ENCODE measurements at places on chromosomes 11 and 22. TPM values are rescaled to one million over a fixed set of nuclear protein-coding genes. Genes with fewer than 3 reads are reported as not detected.

The JAML gene
- 0.76 TPM for total RNA-seq

The OR52N5 gene
- not detected for total RNA-seq

The CRYBB2 gene
- total RNA-seq, result not detected

The RAB38 gene
- 54.7 TPM for total RNA-seq

The APOBEC3C gene
- total RNA-seq, result 7.5 TPM

The RFPL2 gene
- not detected for total RNA-seq

The CLDN5 gene
- 96.9 TPM for total RNA-seq

The HNRNPUL2 gene
- total RNA-seq, result 30.8 TPM

The C1QTNF4 gene
- total RNA-seq, result 0.74 TPM

The SLC22A8 gene
- not detected for total RNA-seq

The PDGFB gene
- total RNA-seq, result 21.9 TPM

GRCh38 chr22:27504360-27505253, 296.9 kb downstream of the MN1 start:
- no peak for DNase-seq

DNA sequence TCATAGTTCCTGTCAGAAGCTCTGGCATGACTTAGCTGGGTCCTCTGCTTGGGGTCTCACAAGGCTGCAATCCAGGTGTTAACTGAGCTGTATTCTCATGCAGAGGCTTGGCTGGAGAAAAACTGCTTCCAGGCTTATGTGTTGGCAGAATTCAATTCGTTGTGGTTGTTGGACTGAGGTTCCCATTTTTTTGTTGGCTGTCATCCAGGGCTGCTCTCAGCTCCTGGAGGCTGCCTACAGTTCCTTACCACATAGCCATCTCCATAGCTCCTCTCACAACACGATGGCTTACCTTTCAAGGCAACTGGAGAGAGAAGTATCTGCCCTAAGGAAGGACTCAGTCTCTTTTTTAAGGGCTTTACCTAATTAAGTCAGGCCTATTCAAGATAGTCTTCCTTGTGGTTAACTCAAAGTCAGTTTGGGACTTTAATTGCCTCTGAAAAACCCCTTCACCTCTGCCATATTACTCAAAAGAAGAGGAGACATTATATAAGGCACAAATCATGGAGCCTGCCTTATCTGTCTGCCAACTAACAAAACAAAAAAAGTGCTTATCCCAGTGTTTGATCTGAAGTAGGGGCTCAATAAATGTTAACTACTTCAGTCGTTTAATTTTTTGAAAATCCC, 35.2 kb downstream of the OR2AG2 start:
- DNase-seq, result no peak

GRCh38 chr22:40258017-40258416, 80.3 kb downstream of the TNRC6B start:
- DNase-seq, result no peak

DNA sequence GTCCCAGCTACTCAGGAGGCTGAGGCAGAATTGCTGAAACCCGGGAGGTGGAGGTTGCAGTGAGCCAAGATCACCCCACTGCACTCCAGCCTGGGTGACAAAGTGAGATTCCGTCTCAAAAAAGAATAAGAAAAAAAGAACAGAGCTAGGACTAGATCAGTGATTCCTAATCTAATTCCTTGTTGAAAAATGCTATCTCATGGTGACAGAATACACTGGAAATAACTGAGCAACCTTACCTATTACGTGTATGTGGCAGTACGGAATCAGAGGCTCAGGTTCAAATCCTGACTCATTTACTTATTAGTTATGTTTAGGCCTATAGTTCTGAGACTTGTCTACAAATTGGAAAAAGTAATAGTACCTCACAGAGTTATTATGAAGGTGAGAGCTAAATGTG, 19.5 kb upstream of the RCE1 start:
- DNase-seq, result no peak

- DNase-seq, result no peak
Observed at GRCh38 chr11:44709966-44710365, 16.8 kb upstream of the TSPAN18 start.

DNA sequence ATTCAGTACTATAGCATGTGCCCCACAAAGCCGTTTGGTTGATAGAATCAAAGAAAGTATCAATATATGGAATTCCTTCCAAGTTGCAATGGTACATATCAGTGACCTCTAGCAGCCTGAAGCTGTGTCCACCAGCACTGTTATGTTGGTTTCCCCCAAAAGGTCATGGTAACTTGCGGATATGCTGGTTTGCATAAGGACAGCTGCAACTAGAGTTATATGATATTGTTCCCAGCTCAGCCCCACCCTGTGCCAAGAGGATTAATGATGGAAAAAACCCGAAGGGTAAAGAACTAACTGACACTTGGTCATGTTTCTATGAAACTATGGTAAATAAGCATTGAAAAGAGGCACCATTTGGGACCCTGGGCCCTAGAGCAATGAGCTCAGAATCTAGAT, 93.5 kb downstream of the PDHX start:
- DNase-seq, result no peak

- DNase-seq, result no peak
Observed at GRCh38 chr22:31618471-31619176, 43.4 kb downstream of the PISD start.

GRCh38 chr11:112085822-112086421, 634 bp downstream of the TIMM8B start:
- DNase-seq, result no peak

DNA sequence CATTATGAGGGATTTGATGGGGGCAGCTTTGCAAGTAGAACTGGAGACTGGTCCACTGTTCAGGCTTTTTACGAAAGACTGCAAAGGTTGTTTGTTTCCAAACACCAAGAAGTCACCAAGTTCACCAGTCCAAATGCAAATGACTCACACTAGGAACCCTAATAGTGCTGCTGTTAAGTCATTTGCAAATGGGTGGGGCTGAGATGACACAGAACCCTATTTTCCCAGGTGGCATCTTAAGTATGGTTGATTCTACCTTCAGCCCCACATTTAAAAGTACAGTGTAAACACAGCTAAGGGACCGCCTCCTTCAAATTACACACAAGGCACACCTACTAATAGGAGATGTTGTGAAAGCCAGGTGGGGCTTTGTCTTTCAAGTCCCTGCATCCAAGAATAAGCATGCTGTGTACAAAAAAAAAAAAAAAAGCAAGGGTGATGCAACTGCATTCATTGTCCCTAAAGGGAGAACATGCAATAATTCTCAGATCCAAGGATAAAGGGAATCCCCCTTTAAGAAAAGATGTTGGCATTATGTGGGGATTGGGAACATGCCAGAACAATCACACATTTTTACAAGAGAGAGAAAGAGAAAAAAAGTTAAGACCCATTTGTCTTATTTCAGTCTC, 27.3 kb downstream of the BDNF start:
- peak; percentile 21 for DNase-seq

GRCh38 chr11:12434325-12434654, 56.9 kb downstream of the PARVA start:
- no peak for DNase-seq

DNA sequence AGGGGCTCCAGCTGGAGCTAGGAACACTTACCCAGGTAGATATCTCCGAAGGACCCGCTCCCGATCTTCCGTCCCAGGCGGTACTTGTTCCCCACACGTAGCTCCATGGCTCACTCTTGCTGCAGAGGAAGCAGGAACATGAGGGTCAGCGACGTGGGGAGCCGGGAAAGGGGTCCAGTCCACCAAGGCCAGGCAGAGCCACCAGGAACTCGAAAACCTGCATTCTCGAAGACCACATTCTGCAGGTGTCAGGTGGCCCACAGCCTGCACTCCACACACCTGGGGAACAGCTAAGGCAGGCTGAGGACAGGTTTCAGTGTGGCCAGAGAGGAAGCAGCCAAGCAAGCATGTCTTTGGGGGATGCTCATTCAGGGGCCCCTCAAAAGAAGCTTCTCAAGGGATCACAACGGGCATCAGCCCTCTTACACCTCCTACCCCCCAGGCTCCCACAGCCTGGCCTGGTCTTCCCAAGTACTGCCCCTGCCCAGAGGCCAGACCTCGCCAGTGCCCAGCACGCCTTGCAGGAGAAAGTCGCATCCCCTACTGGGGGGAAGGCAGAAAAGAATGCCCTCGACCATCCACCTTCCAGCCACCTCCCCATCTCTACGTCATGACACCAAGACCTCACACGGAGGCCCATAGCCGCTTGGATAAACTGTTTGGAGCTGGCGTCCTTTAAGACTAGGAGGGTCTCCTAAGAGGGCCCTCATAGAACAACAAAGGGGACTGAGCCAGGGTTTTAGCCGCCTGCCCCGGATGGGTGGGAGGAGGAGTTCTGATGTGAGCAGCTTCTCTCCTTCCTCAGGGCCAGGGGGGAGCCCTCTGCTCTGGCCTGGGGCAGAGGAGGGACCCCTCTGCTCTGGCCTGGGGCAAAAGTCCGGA, 2.9 kb downstream of the CSNK1E start:
- DNase-seq, result no peak

- DNase-seq, result peak; percentile 87
Observed at GRCh38 chr11:18526521-18527296, at the start of gene TSG101. Gene TSG101 (minus strand): TSS chr11:18526942. CDS start chr11:18526816, 126 bp downstream.

DNA sequence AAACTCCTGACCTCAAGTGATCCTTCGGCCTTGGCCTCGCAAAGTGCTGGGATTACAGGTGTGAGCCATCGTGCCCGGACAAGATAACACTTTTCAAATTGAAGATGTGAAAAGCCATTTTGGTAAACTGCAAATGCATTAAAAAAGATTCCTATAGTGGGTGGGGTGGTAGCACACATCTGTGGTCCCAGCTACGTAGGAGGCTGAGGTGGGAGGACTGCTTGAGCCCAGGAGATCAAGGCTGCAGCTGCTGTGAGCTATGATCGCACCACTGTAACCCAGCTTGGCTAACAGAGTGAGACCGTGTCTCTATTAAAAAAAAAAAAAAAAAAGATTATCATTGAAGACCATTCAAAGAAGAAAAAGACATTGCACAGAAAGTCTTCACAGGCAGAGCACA, 16.9 kb upstream of the ARFGAP3 start:
- DNase-seq, result no peak

DNA sequence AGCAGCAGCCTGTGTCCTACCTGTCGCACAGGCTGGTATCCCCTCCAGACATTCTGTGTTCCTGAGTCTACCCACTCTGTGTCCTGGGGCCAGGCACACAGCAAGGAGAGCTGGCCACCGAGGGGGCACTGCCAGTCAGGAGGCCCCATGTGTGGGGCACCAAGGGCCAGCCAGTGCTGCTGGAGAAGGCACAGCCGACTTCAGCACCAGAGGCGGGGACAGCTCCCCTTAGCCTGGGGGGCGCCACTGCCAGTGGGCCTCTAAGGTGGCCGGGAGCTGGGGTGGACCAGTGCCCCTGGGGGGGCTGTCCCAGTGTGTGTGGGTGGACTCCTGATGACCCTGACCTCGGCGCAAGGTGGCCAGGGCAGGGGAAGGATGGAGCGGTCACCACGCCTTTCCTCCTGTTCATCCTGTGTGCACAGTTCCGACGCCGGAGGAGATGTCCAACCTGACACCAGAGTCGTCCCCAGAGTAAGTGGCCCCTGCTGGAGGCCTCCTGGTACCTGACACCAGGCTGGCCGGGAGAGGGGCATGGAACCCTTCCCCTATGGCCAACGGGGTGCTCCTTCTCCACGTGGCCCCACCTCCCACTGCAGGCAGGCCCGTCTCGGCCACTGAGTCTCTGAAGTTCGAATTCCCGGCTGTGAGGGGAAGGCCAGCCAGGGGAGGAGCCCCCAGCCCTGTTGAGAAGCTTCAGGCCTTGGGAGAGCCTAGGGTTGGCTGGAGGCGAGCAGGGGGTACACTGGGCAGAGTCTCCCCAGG, 35.4 kb downstream of the MOB2 start:
- no peak for DNase-seq

DNA sequence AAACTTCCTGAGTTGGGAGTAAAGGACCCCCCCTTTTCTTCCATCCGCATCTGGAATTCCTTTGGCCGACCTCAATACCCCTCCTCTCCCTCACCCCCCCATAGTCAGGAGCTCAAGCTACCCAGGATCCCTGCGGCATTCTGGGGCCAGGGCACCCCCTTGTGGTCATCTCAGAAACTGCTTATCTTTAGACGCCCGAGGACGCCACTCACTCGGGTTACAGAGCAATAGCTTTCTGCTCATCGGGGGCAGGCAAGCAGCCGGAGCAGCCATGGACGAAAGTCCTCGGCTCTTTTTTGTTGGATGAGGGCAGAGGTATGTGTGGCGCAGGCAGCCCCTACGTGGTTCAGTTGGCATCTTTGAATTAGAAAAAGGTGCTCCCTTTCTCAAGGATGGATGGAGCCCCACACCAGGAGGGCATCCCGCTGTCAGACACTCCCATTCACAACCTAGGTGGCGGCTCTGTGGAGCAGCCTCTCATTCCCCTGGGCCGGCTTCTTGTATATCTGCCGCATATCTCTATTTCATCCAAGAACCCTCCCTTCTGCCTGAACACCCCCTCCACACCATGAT, 2.3 kb downstream of the C1QTNF5 start:
- no peak for DNase-seq

- DNase-seq, result peak; percentile 31
Observed at GRCh38 chr11:113278925-113279324, 35.5 kb upstream of the TTC12 start.

DNA sequence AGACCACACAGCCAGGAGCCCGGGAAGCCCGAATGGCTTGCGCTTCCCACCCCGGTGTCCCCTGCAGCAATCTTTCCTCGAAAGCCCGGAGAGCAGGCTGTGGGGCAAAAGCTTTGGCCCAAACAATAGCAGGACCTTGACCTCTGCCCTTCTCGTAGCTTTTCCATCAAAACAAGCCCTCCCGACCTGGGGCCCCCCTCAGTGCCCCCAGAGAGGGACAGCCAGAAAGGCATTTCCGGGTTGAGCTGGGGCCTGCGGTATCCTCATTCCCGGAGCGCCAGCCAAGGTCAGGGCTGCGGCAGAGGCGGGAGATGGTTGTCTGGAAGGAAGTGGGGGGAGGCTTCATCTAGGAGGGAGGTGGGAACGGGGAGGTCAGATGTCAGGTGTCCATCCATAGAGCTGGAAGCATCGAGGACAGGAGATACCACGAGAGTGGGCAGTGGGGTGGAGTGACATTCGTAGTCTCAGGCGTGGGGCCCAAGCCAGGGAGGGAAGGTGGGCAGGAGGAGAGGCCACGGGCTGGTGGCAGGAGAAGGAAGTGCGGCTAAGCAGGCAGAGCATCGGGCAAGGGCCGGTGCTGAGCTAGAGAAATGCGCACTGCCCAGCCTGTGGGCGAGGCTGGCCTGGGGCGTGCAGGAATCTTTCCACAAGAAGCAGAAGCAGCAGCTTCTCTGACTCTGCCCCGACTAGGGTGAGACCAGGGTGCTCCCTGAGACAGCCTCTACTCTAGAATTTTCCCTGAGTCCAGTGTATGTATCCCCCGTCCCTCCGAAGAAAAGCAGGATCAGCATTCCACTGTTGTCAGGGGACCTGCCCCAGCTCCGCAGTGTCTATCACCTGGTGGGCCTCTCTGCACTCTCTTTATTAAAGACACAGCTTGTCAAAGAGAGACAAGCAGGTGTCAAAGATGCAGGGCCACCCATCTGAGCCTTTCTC, 14.3 kb downstream of the PDGFB start:
- no peak for DNase-seq

- no peak for DNase-seq
Observed at GRCh38 chr22:25508161-25508560, 56.3 kb upstream of the GRK3 start.

GRCh38 chr11:130179396-130180306, 20.1 kb downstream of the ST14 start:
- DNase-seq, result no peak

- no peak for DNase-seq
Observed at GRCh38 chr11:112106070-112106469, 19.4 kb downstream of the SDHD start.

- no peak for DNase-seq
Observed at GRCh38 chr22:25014896-25015755, 62.6 kb downstream of the KIAA1671 start.

GRCh38 chr22:20091690-20092476, 11.8 kb downstream of the DGCR8 start:
- no peak for DNase-seq

- DNase-seq, result no peak
Observed at GRCh38 chr11:67519726-67520125, 3.5 kb downstream of the CABP2 start.

All from lower leg skin (tissue), 4 donors.